ENCODE measurements at places on chromosomes 16 and 17. TPM values are rescaled to one million over a fixed set of nuclear protein-coding genes. Genes with fewer than 3 reads are reported as not detected.

The NFE2L1 gene
- total RNA-seq = 150 TPM

The HAS3 gene
- 0.49 TPM for total RNA-seq

The KCNAB3 gene
- total RNA-seq = 0.49 TPM

The TBC1D3E gene
- not detected for total RNA-seq

The ST6GALNAC2 gene
- 0.65 TPM for total RNA-seq

The CIBAR2 gene
- total RNA-seq = not detected

The TCAP gene
- 0.36 TPM for total RNA-seq

The NXPH3 gene
- 0.49 TPM for total RNA-seq

The RNU2-1 gene
- total RNA-seq = not detected

The CD300A gene
- total RNA-seq = not detected

The EPN3 gene
- not detected for total RNA-seq

The CACNA1H gene
- total RNA-seq = under 0.01 TPM

The HOXB4 gene
- 2.1 TPM for total RNA-seq

The AATK gene
- total RNA-seq = 0.16 TPM

The ASB16 gene
- total RNA-seq = not detected

The TOM1L1 gene
- total RNA-seq = 39.8 TPM

The SNAI3 gene
- total RNA-seq = not detected

The C16orf74 gene
- 2.3 TPM for total RNA-seq

The ZMYND15 gene
- not detected for total RNA-seq

The MRPL58 gene
- 14.8 TPM for total RNA-seq

Measured in hair follicle dermal papilla cell (primary cell).